ENCODE measurements at places on chromosomes 11 and 22.

GRCh38 chr11:46336563-46337180 is 10.6 kb upstream of the DGKZ start:
- DNase-seq = no peak

GRCh38 chr11:128985880-128986279 is 43.2 kb upstream of the TP53AIP1 start:
- DNase-seq = no peak

GRCh38 chr11:81005595-81005994 is 1564.8 kb upstream of the TENM4 start:
- no peak for DNase-seq

DNA sequence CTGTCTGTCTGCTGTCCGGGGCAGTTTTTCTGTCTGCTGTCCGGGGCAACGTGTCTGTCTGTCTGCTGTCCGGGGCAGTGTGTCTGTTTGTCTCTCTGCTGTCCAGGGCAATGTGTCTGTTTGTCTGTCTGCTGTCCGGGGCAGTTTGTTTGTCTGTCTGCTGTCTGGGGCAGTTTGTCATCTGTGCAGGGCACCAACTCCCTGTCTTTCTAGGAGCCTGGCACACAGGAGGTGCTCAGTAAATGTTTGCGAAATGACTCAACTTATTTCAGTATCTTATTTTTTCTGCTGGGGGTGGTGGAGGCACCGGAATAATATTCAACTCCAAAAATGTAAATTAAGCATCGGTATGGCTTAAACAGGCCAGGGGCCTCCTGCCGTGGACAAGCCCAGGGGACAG is 12.0 kb upstream of the TTLL12 start:
- DNase-seq = no peak

GRCh38 chr11:77421041-77421723 is 52.7 kb downstream of the PAK1 start:
- no peak for DNase-seq

DNA sequence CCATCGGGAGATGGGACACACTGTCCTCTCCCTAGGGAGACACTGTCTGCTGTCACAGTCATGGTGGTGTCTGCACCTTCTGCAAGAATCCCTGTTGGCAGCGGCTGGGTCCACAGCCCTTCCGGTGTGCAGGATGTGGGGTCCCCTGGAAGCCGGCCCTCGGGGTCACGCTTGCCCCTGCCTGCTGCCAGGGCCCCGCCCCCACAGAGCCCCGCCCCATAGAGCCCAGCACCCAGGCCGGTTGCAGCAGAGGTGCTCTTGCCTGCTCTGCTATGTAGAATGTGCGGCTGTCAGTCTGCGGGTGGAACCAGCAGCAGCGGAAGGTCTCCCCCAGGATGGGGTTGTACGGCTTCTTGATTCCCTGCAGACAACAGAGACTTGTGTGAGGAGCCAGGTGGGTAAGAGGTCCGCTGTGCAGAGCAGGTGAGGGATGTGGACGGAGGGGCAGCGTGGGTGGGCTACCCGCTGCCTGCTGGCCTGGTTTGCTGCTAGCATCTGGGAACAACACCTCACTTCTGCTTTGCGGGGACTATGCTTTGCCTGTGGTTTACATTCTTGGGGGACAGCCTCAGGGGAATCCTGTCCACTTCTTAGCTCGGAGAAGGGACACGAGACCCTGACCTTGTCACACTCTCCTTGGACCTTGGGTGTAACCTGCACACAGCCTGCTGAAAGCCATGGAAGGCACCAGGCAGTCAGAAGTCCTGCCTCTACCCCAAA is 44.9 kb upstream of the CARS1 start:
- no peak for DNase-seq
